ENCODE measurements at places on chromosomes 16 and 17. TPM values are rescaled to one million over a fixed set of nuclear protein-coding genes. Genes with fewer than 3 reads are reported as not detected.

Gene TP53TG3
- total RNA-seq = not detected

Gene TMED6
- total RNA-seq = not detected

Gene SMIM36
- total RNA-seq = not detected

Gene HSD17B2
- total RNA-seq = 1.7 TPM

Gene SYT17
- total RNA-seq = 0.72 TPM

Gene G6PC1
- total RNA-seq = not detected

Gene FAHD1
- 132 TPM for total RNA-seq

Gene ENPP7
- total RNA-seq = not detected

Gene SPN
- not detected for total RNA-seq

Gene HBQ1
- 0.38 TPM for total RNA-seq

Gene KCNH6
- total RNA-seq = not detected

Gene FOXF1
- total RNA-seq = 0.66 TPM

Gene USH1G
- not detected for total RNA-seq

Gene HOXB6
- 2.8 TPM for total RNA-seq
